Testis (tissue), 5 donors: ENCODE measurements at places on chromosomes 11 and 22. TPM values are rescaled to one million over a fixed set of nuclear protein-coding genes. Genes with fewer than 3 reads are reported as not detected.

GLB1L3 gene
- total RNA-seq = 15.6 TPM

DNA sequence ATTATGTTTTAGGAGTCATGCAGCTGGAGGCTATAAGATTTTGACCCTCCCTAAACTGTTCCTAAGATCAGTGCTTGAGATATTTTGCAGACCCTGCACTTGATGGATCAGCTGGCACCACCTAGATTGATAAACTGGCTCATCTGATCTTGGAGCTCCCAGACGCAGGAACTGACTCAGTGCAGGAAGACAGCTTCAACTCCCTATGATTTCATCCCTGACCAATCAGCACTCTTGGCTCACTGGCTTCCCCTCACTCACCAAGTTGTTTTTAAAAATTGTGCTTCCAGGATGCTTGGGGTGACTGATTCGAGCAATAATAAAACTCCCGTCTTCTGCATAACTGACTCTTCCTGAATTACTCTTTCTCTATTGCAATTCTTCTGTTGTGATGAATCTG, 637.5 kb upstream of the FAT3 start:
- DNase-seq = no peak

DNA sequence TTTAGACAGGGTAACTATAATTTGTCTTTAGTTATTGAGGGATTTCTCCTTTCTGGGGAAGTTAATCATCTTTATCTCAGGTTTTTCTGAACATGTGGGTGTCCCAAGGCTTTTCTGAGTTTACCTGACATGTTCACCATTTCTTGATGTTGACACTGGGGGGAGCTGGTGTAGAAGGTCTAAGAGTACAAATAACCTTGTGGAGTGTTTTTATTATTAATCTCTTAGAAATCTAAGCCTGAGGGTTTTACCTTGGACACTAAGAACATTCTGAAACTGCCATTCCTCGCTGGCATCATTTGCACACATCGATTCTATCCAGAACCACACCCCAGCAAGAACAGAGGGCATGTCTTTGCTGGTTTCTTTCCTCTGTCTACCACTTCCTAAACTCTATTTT, 15.6 kb upstream of the C11orf91 start:
- no peak for DNase-seq

DNA sequence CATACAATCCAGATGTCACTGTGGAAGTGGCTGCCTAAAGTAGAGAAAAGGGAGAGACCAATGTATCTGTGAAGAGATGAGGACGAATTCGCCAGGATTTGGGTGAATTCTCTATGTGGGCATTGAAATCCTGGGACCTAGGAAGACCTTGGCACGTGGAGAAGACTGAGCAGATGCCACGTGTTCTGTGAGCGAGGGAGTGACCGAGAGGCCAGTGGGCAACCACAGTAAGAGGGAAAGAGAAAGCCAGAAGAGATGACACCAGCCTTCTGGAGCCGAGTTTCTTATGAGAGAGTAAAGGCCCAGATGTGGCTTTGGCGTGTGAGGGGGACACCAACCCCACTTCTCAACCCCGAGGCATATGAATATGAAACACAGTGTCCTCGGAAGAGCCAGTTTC, 228.1 kb downstream of the BUD13 start:
- DNase-seq = no peak

SLC22A12 gene
- not detected for total RNA-seq
